ENCODE measurements at places on chromosomes 12 and 14.

DNA sequence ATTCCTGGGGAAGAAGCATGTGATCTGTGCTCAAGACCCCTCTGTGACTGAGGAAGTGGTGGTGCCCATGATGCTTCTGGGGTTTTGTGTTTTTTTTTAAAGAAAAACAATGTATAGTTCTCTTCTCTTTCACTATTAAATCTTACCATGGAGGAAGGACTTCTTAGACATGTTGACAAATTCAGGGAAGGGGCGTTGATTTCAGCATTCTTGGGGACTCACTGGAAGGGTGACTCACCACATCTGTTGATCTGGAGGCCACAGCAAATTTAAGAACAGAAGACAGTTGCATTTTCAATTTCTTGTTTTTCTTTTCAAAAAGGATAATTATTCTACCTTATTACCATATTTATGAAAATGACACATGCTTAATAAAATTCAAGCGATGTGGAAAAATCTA, 152.9 kb upstream of the RTL1 start:
- no peak for DNase-seq

DNA sequence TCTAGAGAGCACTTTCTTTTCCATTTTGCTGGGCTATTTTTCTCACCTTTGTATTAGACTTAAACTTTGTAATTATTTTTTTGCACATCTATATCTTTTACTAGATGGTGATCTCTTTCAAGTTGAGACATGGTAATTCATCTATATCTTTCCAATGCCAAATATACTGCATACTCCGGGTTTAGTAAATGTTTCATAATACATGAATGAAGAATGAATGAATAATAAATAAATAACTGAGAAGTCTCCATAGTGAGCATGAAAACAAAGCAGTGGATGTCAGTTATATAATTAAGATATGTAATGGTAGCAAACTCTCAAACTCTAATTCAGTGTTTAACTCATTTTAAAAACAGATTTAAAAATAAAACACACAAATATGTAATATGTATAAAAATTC, 342.5 kb upstream of the KITLG start:
- DNase-seq: no peak

- no peak for DNase-seq
These were observed 93.4 kb downstream of the SLC41A2 start for GRCh38 chr12:104864668-104865067.

- DNase-seq: no peak
These were observed 56.5 kb downstream of the SLC38A1 start for GRCh38 chr12:46212108-46212982.

- DNase-seq: peak; percentile 30
These were observed 33.4 kb downstream of the FNTB start for GRCh38 chr14:65019944-65020566.

DNA sequence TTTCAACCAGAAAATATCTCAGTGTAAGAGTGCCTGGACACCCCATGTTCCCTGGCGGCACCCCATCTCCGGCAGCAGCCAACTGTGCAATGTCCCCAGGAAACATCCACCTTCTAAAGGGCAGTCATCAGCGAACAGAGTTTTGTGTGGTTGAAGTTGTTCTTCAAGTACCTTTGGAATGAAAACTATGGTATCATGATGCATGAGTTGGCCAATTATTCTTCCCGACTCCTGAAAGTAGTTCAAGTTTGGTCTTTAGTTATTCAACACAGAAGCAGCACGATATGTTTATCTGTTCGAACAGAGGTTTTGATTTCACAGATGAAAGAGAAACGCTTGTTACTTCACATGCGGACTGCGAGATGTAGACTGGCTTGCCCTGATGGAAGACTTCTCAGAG, 21.1 kb upstream of the TTC7B start:
- no peak for DNase-seq

All from mucosa of gallbladder (tissue), 1 donor.